ENCODE measurements at places on chromosomes 12 and 14.
A peak's percentile ranks its signal among the peaks of the same experiment; 100 is the strongest.

- no peak for DNase-seq
These were observed 213.4 kb downstream of the PHETA1 start for GRCh38 chr12:111155521-111155920.

DNA sequence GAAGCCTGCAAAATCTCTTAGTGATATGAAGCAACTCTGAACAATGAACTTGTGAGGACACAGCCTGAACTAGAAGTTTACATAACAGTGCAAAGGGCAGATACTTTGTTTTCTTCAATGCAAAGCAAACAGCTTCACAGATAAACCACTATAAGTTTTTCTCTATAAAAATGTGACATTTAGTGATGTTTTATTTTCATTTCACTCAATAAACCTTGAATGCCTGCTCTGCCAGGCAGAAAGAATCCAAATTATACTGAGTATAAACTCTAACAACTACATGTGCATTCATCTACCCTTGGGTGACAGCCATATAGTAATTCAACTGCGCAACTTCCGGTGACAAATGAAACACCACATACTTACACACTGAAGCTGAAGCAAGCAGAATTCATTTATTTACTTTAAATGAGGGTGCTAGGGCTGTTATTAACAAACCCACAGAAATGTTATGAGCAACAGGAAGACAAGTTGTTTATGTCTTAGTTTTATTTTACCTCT, 10.3 kb downstream of the DCP1B start:
- DNase-seq = no peak

- DNase-seq = peak; percentile 59
These were observed 10.8 kb downstream of the SUOX start for GRCh38 chr12:56007564-56008559.

GRCh38 chr12:34399631-34400410, 377.5 kb downstream of the ALG10 start:
- DNase-seq = no peak

- DNase-seq = no peak
These were observed 50.2 kb upstream of the NCOR2 start for GRCh38 chr12:124617615-124618014.

DNA sequence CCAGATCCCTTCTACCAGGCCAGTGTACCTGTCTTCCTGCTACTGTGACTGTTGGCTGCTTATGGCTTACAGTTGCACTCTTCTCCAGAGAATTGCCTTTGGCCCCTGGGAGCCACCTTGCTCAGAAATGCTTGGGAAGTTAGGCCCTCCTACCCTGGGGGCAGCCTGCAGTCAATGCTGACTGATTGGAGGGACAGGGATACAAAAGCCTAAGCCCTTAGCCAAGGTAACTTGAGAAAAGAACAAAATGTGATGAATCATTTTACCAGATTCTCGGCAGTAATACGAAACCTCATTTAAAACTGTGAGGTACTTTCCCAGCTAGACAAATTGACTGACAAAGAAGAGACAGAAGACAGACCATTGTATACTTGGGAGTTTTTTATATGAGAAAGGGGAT, 47.3 kb downstream of the PTCSC3 start:
- DNase-seq = no peak

- DNase-seq = no peak
These were observed 100.8 kb downstream of the IGF1 start for GRCh38 chr12:102379346-102380162.

DNA sequence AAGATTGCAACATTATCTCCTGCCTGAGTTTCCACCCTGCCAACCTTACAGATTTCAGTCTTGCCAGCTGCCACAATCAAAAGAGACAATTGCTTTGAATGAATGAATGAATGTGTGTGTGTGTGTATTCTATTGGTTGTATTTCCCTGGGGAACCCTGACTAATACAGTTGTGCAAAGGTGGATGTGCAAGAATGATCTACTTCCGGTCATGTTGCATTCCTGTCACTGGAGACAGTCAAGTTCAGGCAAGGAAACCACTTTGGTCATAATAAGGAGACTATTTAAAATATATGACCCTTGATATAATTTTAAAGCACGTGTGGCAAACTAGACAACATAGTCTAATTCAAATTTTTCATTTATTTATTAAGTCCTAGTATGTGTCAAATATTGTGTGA, 13.1 kb downstream of the RERG start:
- no peak for DNase-seq

Measured in umbilical cord (tissue), 2 donors.